HS-27A (cell line): ENCODE measurements at places on chromosomes 13 and 19.

DNA sequence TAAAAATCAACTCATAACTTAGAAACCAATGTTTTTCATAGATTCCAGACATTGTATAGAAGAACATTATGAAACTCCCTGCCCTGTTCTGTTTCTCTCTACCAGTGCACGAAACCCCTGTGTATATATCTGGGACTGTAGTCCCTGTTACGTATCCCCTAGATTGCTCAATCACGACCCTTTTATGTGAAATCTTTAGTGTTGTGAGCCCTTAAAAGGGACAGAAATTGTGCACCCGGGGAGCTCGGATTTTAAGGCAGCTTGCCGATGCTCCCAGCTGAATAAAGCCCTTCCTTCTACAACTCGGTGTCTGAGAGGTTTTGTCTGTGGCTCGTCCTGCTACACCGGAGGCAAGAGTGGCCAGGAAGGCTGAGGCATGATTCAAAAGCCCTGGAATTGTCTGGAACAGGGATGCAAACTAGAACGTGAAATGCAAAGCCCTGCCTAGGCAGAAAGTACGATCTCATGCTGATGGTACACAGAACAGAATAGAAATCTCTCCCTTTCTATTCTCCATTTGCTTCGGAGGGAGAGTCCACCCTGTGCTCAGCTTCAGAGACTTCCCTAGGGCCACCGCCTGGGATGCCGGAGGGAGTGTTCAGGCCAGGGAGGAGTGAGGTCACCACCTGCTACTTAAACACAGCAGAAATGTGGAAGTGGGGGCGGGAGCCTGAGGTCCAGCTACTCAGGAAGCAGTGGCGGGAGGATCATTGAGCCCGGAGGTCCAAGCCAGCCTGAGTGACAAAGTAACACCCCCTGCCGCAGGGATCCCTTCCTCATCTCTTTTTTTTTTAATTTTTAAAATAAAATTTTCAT, 758 bp upstream of the ZNF888 start:
- DNase-seq = no peak

DNA sequence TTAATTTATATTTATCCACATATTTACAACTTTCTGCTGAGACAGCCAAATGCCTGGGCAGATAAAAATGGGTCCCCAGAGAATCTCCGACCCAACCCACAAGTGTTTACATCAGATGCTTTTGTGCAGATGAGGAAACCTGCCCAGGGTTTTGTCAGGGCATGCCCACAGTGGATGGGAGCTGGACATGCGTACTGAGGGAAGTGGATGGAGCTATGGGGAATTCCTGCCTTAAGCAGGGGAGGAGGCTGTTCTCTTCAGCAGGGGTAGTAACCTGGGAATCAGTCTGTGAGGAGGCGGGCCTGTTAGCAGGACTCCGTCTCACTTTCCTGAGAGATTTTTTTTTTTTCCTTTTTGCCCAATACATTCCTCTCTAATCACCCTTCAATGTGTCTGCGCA, 122.9 kb downstream of the RFC3 start:
- DNase-seq = no peak

GRCh38 chr19:58278541-58279041, at the start of gene ZNF8:
Gene ZNF8 (plus strand): TSS chr19:58278955. CDS start chr19:58279082, 127 bp downstream.
- DNase-seq = peak; percentile 95

GRCh38 chr19:2016041-2016807, 710 bp upstream of the BTBD2 start:
- no peak for DNase-seq

GRCh38 chr19:12141405-12141736, 1.2 kb upstream of the ZNF20 start:
- DNase-seq = no peak

- DNase-seq = no peak
These were observed 135.2 kb downstream of the DCT start for GRCh38 chr13:94344126-94344818.

DNA sequence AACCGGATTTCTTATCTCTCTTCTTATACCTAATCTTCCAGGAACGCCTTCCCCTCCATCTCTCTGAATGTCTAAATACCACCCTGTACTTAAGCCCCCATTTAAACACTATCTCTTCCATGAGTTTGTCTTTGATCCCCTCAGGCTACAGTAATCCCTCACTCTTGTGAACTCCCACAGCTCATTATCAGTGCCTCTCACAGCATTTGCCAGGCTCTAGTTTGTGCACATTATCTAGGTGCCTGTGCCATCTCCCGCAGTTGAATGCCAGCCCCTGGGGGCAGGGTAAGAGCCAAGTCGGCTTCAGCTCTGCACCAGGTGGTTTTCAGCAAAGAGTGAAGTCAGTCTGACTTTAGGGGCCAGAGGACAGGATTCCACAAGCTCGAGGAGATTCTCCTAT, 71.4 kb downstream of the FREM2 start:
- no peak for DNase-seq

DNA sequence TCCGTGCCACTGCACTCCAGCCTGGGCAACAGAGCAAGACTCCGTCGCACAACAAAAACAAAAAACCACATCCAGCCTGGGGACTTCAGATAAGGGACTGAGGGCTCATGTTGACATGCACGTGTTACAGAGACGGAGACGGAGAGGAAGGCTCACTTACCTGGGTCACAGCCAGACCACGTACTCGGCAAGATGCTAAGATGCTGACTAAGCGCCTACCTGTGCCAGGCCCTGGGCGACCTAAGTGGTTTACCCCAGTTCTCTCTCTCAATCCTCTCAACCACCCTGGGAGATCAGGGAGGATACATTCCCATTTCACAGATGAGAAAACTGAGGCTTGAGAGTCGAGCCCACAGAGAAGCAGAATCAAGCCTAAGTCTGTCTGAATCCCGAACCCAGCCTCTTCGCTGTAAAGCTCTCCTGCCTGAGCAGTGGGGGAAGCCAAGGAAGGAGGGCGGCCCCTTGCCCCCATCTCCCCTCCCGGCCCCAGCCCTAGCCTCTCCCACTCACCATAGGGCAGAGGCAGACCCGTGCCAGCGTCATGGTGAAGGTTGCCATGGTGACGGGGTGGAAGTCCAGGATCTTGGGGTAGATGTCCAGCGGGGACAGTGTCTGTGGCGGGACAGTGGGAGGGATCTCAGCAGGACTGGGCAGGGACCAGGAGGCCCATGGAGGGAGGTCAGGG, 13.5 kb downstream of the ERCC2 start:
- no peak for DNase-seq

- DNase-seq = no peak
These were observed 1.5 kb downstream of the RNF6 start for GRCh38 chr13:26220575-26220974.

- peak; percentile 71 for DNase-seq
These were observed 16.6 kb upstream of the EPHX3 start for GRCh38 chr19:15248648-15249527.
